Cerebellum (tissue), 4 donors: ENCODE measurements at places on chromosomes 7 and 10. TPM values are rescaled to one million over a fixed set of nuclear protein-coding genes. Genes with fewer than 3 reads are reported as not detected.

The ANKRD2 gene
- total RNA-seq, result not detected

The CLCN1 gene
- not detected for total RNA-seq

The CRHR2 gene
- total RNA-seq, result 0.27 TPM

The SERPINE1 gene
- total RNA-seq, result 0.27 TPM

The LZTS2 gene
- 23.9 TPM for total RNA-seq

The CXCL12 gene
- 90.7 TPM for total RNA-seq
